ENCODE measurements at places on chromosomes 1 and 21.

GRCh38 chr21:41029571-41029970, 138.4 kb upstream of the BACE2 start:
- DNase-seq: peak; percentile 26

DNA sequence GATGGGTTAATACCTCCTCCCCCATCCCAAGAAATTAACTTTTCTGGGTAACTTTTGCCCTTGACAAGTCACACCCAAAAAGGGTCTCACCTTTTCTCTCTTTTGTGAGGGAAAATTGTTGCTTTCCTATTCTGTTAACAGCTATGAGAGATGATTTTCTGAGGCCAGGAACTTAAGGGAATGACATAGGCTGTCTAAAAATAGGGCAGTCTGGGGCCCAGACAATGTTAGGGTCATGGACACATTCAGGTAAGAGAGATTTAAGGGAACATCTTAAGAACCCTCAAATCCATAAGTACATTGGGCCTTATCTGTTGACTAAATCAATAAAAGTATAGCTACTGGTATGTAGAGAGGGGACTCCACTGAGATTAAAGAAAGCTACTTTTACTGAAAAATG, 8.4 kb upstream of the GSTM3 start:
- no peak for DNase-seq

GRCh38 chr1:47232187-47232874, at the start of gene TAL1:
Gene TAL1, minus strand, starts transcription at chr1:47232225. Its CDS starts 6,337 bp downstream, at chr1:47225888.
- no peak for DNase-seq

- no peak for DNase-seq
Observed at GRCh38 chr1:27592931-27593677, 10.8 kb downstream of the AHDC1 start.

- DNase-seq: no peak
Observed at GRCh38 chr1:20729990-20730689, 2.4 kb downstream of the SH2D5 start.

DNA sequence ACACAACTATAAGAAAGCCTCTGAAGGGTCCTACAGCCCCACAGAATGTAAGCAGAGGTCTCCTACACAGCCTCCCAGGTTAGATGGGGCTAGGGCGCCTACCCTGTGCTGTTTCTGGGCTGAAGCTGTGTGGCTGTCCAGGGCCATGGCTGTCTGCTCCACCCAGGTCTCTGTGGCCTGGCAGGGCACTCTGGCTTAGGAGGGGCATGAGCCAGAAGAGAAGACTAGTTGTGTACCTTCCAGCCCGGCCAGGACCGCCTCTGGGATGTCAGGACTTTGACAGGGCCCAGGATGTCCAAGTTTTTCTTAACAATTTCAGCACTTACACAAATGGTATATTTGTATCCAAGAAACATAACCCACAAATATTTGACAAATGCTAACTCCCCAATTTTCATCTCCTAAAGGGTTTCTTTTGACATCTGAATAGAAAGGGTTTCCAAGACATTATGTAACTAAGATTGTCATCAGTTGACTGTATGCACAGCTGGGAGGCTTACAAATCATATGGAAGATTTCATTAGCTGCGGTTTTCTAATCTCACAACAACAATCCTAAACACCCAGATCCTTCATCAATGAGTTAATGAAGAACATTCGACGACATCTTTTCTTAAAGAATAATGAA, 80.5 kb downstream of the HSF2BP start:
- DNase-seq: no peak

- peak; percentile 53 for DNase-seq
Observed at GRCh38 chr1:228647523-228648444, 87.5 kb upstream of the RHOU start.

GRCh38 chr1:2274231-2274928, 46.3 kb downstream of the SKI start:
- DNase-seq: no peak
